ENCODE measurements at places on chromosomes 16 and 17.

DNA sequence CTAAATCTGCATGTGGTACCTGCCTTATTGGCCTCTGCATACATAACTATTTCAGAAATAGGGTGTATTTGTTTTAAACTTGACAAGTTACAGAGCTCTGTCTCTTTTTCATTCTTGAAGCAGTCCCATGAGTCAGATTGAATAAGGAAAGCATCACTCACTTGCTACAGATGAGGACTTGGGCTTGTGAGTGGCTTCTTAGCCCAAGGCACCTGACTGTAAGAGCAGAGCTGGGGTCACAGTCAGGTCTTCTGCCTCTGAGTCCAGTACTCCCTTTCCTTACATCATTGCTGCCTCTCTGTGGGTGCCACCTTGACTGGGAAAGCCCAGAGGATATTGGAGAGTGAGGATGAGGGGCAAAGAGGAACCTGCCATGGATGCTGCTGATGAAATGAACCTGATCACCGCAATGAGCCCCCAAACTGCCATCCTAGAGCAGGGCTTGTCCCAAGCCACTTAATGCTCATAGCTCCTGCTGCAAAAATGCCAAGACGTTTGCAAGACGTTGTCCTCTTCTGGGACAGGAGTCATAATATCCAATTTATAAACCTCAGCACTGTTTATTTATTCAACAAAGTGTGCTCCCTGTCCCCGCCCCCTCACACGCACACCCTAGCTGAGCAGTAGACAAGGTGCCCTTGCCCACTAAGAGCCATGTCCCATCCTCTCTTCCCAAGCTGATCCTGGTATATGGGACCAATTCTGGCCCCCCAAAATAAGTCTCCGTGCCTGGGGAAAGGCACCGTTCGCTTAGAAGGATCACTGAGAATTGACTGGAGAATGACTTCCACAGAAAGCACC lies 74.1 kb downstream of the CCDC182 start:
- DNase-seq = no peak

DNA sequence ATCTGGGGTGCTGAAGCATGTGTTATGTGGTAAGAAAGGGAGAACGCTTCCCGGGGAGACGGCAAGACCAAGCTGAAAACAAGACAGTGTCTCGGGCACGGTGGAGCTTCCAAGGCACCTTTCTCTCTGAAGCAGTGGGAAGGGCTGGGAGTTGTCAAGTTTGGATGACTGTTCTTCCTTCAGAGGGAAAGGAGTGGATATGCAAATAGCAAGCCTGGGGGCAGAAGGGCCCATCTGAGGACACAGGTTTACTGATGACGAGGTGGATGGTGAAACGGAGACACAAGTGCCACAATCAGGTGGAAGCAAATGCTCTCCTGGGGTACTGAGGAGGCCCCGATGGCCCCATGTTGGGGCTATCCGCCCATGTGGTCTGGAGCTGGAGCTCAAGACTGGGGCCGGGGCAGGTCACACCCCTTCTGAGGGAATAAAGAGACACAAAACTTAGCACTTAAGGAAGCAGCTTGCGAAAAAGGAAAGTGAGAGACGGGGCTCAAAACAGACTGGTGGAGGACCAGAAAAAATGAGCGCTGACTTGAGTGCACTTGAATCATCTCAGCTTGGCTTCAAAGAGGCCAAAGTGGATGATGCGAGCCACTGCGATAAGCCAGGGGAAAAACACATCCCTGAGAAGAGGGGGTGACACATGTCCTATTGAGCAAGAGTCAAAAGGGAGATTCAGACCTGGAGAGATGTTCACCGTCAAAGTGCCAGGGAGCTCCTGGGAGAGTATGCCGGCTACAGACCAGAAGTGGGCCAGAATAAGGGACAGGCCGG lies 34.8 kb upstream of the MTSS2 start:
- no peak for DNase-seq

- no peak for DNase-seq
These were observed 584 bp upstream of the SLC16A5 start for GRCh38 chr17:75087182-75087557.

DNA sequence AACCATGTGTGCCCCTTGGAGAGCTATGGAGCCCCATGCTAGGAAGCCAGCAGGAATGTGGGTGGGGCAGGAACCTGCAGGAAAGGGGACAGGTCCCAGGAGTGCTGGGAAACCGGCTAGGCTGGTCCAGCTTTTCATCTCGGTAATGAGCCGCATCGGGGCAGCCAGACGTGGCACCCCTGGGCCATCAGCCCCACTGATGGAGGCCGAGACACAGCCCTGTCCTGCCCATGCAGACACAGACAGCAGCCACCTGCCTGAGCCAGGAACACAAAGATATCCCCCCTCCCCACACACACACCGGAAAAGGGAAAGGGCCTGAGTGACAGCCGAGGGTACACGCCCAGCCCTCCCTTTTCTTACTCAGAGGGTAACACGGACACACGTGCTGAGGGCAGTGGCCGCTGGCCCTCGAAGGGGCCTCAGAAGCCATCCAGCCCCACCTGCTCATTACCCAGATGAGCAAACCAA lies 18.1 kb downstream of the PPL start:
- DNase-seq = no peak

GRCh38 chr16:48491517-48491916 lies 106.3 kb upstream of the SIAH1 start:
- DNase-seq = no peak

GRCh38 chr17:83156408-83156807 lies 77.0 kb downstream of the METRNL start:
- no peak for DNase-seq

DNA sequence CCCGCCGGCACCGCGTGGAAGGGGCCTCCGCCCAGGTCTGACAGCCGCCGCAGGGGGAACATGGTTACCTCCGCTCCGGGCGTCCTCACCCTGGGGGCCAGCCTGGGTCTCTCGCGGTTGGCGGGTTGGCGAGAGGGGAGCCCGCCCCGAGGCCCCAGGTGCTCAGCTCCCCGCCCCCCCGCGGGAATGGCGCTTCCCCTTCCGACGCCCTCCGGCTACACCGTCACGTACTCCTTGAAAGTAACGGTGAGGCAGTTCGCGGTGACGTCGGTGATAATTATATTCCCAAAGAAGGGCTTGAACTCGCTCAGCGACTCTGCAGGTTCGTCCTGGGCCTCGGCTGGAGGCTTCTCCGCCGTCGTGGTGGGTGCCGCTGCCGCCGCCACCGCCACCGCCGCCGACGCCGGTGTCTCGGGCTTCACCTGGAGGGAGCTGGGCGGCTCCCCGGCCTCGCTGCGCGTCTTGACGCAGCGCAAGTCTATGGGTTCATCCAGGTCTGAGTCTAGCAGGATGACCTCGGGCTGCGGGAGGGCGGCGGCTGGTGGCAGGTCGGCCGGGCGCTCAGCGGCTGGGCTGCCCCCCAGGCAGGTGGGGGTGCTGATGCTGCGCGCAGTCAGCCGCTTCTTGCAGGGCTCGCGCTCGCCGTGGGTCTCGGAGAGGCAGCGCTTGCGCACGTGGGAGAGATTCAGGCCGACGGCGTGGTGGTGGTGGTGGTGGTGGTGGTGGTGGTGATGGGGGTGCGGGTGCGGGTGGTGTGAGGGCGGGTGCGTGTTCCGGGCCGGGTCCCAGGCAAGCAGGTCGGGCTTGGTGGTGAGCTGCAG lies 5.3 kb downstream of the CBX4 start:
- no peak for DNase-seq

DNA sequence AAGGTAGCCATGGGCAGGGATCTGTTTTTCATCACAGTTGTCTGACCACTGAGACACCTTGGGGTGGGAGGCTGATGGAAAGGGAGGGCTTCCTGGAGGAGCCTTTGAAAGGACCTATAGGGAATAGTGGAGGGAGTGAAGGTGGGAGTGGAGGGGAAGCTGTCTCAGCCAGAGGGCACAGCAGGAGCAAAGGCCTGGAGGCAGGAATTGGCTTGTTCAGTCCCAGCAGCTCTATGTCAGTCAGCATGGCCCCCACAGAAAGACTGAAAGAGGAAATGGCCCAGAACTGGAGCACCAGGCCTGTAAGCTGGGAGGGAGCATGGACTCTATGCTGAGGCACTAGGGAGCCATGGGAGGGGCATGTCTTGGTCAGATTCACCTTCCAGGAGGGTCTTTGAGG lies 12.8 kb upstream of the CBFB start:
- no peak for DNase-seq

DNA sequence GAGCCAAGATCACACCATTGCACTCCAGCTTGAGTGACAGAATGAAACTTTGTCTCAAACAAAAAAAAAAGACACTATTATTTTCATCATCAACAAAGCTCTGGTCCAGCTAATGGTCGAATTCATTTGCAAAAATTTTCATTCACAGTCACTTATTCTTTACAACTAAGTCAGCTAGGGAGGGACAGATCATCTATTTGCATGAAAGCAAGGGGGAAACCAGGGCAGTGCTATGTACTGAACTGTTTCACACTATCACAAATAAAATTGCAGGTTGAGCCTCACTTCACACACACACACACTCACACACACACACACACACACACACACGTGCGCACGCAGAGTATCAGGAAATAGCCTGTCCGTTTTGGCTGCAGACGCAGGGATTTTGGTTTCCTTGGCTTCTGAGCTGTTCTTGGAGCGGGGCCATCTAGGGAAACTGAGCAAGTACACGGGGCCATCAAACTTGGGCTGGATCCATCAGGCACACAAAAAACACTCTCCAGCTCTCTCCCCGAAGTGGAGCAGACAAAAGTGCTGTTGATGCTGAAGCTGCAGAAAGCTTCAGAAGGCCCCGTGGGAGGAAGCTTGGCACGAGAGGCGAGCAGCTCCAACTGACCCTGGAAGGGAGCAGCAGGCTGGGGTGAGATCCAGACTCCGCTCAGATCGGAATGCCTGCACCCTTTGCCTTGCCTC lies 44.3 kb upstream of the HELZ start:
- no peak for DNase-seq

- no peak for DNase-seq
These were observed 12.5 kb upstream of the C1QTNF8 start for GRCh38 chr16:1108299-1109252.

GRCh38 chr17:17843096-17843495 lies 6.3 kb upstream of the SREBF1 start:
- no peak for DNase-seq

- DNase-seq = no peak
These were observed 11.1 kb downstream of the PRCD start for GRCh38 chr17:76550712-76551615.

- DNase-seq = no peak
These were observed 595.9 kb downstream of the WWOX start for GRCh38 chr16:78695391-78695790.

GRCh38 chr16:3023415-3023668 lies 400 bp downstream of the HCFC1R1 start:
- no peak for DNase-seq

- DNase-seq = no peak
These were observed 1.1 kb upstream of the CRHR1 start for GRCh38 chr17:45782889-45783592.

DNA sequence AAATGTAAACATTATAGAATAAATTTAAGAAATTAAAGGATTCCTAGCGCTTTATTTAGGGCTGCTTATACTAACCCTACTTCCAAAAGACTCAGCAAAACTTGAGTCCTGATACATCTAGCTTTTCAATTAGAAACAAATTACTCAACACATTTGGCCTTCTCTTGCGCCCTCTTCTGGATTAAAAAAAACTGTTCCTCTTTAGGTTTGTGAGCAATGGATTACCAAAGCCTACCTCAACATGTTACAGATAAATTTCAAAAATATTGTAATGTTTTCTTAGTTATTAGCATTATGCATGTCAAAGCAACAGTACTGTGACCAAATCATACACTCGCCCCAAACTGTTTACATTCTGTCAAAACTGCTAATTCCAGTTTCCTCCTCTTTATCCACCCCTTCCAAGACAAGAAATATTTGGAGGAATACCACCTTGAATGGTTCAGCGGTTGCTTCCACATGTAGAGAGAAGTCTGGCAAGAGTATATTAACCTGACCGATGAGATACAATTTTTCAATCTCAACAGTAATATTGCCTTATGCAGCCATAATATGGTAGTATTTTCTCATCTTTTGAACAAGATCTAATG lies 2.7 kb downstream of the NUFIP2 start:
- DNase-seq = no peak

GRCh38 chr16:17511340-17511739 lies 40.6 kb upstream of the XYLT1 start:
- no peak for DNase-seq

DNA sequence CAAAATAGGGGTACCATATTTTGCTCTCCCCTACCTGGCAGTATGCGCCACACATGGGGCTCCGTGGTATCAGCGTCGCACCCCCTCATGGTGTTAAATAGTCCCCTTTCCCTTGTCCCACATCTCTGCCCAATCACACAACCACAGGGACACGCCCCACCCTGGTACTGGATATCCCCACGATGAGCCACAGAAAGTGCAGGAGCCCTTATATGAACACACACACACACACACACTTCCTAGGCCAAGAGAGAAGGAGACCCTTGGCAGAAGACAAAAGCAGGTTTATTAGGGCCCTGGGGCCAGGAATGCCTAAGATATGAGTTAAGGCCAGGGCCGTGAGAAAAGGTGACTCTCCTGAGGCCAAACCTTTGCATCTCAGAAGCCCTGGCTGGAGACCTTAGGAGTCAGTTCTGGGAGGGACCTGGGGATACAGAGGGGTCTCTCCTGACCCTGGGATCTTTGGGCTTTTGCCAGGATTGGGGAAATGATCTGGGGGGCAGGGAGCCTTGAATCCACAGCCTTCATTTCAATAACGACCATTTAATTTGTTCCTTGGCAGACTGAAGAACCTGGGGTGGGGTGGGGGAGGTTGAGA lies 11.6 kb downstream of the COPZ2 start:
- DNase-seq = no peak

DNA sequence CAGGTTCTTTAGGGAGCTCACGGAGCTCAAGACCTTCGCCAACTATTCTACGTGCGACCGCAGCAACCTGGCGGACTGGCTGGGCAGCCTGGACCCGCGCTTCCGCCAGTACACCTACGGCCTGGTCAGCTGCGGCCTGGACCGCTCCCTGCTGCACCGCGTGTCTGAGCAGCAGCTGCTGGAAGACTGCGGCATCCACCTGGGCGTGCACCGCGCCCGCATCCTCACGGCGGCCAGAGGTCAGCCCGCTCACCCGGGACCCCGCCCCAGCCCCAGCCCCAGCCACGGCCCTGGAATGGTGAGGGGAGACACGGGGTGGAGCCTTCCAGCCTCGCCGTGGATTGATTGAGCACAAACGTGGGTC lies 13.5 kb downstream of the SARM1 start:
- DNase-seq = no peak

DNA sequence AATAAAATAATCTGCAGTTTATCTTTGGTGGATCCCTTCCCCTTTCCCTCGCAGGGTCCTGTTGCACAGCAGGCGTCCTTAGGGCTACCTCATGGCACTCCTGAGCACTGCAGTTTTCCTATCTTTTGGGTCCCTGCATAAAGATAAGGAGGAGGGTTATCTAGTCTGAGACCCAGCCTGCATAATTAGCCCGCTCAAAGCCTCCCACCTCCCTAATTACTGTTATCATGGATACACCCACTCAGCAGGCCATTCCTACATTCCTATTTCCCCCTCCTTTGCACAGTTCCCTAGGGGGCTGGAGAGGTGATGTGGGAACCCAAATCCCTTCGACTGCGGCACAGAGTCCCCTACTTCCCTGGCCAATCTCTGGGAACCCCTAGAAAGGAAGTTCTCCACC lies 5.1 kb upstream of the CLUH start:
- DNase-seq = no peak

GRCh38 chr17:77506371-77506991 lies 365.7 kb downstream of the SEC14L1 start:
- no peak for DNase-seq
